ENCODE measurements at places on chromosomes 6 and 20.

- no peak for DNase-seq
Observed at GRCh38 chr20:35838205-35838604, 66.4 kb downstream of the PHF20 start.

- no peak for DNase-seq
Observed at GRCh38 chr20:4102381-4102780, 87.0 kb upstream of the RNF24 start.

DNA sequence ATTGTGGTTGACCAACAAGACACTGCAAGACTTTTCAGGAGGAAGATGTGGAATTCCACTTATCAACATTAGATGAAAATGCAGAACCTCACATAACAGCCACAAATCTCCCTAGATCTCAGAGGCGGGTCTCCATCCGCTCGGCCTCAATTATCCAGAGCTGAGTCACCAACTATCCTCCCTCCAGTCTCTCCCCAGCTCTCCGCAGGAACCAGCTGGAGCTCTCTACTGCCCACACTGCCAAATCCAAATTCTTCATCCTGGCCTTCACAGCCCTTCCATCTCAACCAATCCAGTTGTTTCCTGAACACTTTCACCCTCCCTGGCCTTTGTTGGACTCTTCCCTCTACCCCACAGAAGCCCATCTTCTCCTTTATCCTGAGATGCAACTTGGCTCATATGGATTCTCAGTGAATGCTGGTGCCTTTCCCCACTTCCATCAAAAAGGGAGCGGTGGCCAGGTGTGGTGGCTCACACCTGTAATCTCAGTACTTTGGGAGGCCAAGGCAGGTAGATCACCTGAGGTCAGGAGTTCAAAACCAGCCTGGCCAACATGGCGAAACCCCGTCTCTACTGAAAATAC is 3.5 kb upstream of the TGIF2 start:
- no peak for DNase-seq

GRCh38 chr20:43430265-43431133 is 27.2 kb upstream of the SRSF6 start:
- no peak for DNase-seq

GRCh38 chr6:151422981-151423380 is 28.9 kb downstream of the RMND1 start:
- DNase-seq, result no peak

GRCh38 chr6:135141728-135142127 is 39.4 kb upstream of the MYB start:
- no peak for DNase-seq

DNA sequence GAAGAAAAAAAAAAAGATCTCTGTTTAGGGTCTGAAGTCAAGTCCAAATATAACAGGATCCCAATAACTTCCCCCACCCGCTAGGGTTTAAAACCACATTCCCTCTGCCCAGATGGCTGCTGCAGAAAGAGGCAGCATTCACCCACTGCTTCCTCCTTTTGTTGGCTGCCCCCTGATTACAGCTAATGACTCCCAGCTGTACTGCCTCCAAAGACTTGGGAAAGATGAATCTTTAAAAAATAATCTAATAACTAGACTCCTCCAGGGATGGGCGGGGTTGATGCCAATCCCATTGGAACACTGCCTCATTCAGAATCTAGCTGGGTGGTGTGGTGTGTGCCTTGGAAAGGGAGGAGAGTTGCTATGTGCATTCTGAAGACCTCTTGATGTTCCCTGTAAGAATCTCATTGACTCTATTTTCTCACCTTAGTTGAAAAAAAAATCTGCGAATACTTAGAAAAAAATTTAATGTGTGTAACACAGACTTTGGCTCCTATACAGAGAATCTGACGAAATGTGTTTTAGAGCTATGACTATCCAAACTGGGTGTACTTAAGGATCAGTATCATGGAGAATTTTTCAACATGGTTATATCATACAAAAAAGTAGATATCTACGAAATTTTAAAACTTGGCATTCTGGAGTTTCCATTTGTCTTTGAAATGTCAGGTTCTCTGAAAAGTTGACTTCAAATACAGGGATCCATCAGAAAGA is 174.0 kb downstream of the RNF144B start:
- no peak for DNase-seq

- DNase-seq, result no peak
Observed at GRCh38 chr6:36839749-36840431, 646 bp upstream of the CPNE5 start.

GRCh38 chr6:92297101-92297500 is 1122.3 kb downstream of the EPHA7 start:
- no peak for DNase-seq

DNA sequence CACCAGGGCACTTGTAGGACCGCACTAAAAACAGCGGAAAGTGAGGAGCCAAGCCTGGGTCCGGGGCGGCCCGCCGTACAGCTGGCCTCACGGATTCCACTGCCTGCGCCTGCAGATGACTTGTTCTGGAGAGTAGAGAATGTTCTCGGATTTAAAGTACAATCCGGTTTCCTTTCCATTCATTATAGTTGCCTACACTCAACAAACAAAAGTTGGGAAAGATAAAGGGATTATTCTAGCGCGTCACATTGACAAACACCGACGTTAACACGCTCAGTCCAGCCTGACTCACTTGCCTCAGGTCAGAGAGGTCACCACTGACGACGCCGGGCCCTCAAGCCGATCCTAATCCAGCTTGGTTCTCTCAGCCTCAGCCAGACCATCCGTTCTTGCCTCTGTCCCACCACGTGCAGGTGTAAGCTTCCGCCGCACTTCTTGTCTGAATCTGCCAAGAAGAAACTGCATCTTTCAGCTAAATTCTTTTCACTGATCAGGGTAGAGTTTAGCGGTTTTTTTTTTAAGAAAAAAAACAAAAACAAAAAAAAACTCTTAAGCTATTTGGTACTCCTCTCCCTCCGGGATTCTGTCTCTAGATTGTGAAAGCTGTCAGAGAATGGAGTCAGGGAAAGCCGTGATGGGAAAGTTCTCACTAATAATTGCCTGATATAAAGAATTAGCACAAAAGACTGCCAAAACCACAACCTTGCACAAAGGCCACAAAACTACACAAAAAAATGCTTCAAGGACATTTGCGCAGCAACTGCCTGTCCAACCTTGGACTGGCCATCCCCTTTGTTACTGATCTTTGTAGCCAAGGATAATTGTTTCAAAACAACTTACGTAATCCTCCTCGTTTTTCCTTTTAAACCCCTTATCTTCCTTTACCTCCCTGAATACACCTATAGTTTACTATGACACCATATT is 1.1 kb upstream of the PHF10 start:
- peak; percentile 73 for DNase-seq

GRCh38 chr6:109498052-109498451 is 15.0 kb upstream of the ZBTB24 start:
- no peak for DNase-seq

DNA sequence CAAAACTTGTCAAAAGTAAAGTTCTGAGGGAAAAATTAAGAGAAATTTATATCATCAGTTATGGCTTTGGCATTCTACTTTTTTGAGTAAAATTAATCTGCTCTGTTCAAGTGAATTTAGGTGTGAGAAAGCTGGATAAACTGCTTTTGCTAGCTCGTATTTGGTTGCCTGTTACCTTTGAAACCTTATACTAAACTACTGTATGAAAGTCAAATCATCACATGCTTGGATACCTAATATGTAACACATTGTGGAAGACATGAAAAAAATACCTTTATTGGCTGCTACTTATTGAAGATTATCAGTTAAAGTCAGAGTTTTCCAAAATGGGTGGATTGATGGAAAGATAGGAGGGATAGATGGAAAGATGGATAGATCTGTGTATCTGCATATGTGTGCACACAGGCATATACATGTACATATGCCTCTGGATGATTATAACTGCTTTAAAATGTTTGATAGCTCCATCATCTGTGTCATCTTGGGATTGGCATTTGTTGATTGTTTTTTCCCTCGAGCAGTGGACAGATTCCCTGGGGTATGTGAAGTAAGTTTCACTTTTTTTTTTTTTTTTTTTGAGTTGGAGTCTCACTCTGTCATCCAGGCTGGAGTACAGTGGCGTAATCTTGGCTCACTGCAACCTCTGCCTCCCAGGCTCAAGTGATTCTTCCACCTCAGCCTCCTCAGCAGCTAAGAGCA is 24.3 kb downstream of the SCAF8 start:
- no peak for DNase-seq

GRCh38 chr20:10611357-10611756 is 62.4 kb downstream of the JAG1 start:
- DNase-seq, result no peak

GRCh38 chr6:90168693-90169131 is 127.9 kb downstream of the BACH2 start:
- no peak for DNase-seq

- no peak for DNase-seq
Observed at GRCh38 chr20:17822039-17822438, 122.3 kb downstream of the BANF2 start.

DNA sequence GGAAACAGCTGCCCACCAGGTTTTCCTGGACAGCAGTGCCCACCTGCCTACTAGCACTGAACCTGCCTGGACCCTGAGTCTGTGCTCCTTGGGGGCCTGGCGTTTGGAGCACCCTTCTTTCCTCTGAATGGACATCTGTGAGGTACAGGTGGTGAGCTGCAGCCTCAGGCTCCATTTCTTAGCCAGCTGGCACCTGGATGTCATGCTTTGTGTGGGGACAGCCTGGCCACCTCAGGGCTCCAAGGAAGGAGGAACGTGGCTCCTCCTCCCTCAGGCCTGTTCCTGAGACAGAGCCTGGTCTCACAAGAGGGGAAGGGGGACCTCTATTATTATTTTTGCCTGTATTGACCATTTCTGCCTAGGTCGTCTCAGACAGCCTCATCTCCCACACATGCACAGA is 8.1 kb downstream of the TMEM151B start:
- DNase-seq, result no peak

GRCh38 chr6:40280231-40280630 is 306.9 kb downstream of the LRFN2 start:
- no peak for DNase-seq

GRCh38 chr6:106026748-106027715 is 59.1 kb upstream of the PRDM1 start:
- no peak for DNase-seq

GRCh38 chr6:82182756-82183155 is 64.8 kb downstream of the IBTK start:
- DNase-seq, result no peak

DNA sequence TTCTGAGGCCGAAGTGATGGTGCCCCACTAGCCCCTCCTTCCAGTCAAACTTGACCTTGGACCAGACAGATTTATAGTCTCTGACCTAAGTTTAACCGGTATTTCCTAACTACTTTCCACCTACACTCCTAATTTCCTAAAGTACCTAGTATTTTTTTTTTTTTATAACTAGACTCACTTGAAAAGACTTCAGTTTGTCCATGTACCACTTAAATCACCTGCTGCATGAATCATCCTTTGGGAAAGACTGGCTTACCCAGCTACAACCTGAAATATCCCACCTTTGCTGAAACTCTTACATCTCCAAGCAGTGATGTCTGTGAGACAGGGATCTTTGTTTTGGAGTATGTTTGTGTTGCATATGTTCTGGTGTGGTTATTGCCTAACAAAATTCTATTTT is 71.1 kb downstream of the ZDHHC14 start:
- DNase-seq, result no peak

- no peak for DNase-seq
Observed at GRCh38 chr6:157952861-157953351, 28.8 kb upstream of the SYNJ2 start.

DNA sequence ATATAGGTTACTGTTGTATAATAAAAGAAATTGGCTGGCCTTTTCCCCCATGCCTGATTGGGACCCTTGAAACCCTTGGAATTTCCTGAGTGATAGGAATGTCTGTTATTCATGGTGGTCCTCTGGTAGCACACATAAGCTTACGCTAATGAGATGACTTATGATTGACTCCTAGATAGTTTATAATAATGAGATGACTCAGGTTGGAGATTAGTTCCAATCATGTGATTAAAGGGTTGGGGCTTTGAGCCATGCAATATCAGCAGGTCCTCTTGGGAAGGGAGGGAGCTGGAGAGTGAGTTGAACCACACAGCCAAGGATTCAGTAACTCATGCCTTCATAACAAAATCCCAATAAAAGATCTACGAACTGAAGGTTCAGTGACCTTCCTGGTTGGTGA is 407.6 kb upstream of the MANEA start:
- no peak for DNase-seq

DNA sequence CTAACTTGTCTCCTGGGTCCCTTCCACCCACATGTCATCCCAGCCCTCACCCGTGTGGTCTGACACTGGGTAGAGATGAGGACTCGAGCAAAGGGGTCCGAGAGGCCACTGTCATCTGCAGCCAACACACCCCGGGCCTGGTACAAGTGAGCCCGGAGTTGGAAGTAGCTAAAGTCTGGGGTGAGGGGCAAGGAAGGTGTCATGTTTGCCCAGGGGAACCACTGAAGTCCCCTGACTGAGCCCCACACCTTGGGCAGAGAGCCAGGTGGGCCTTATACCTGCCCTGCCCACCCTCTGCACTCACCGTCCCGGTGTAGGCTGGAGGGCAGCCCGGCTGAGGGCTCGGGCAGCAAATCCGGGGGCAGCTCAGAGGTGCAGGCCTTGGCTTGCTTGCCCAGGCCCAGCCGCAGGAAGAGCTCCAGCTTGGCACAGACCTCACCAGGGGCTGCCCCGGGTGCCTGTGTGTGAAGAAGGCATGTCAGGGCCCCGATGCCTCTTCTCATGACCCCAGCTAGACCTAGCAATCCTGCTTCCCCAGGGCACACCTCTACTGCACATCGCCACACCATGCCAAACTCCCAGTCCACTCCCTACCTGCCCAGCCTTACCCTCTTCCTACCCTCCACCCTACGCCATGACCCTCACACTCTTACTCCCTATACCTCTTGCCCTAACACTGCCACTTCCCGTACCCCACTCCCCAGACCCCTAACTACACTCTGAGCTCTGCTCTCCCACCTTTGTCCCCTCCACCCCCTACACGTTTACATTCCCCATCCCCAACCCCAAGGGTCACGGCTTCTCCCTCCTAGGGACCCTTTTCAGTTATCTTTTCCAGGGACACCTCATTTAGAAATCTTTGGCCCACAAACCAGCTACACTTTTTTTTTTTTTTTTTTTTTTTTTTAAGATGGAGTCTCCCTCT is 31.7 kb upstream of the SPAG4 start:
- no peak for DNase-seq

GRCh38 chr6:147381712-147382111 is 126.8 kb upstream of the SAMD5 start:
- DNase-seq, result no peak

GRCh38 chr6:36443471-36444428 is 950 bp downstream of the KCTD20 start:
- no peak for DNase-seq

DNA sequence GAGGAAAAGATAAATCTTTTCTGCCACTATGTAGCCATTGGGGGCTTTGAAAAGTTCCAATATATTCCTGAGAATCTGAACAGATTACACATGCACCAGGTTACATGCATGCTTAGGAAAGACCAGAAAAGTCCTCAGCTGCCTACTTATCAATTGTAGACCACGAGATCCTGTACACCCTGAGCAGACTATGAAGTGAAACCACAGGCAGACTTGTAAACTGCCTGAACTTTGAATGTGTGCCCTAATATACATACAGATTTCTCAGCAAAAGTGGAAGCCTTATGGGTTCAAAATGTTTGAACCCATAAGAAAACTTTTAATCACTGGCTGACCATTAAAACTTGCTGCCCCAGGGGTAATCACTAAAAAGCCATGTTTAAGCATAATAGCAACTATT is 273.5 kb upstream of the RUNX2 start:
- no peak for DNase-seq

GRCh38 chr6:148720897-148721296 is 25.9 kb upstream of the UST start:
- DNase-seq, result no peak

All from omental fat pad (tissue), 4 donors.